Activated CD4-positive, alpha-beta T cell treated with anti-CD3 and anti-CD28 coated beads, Interleukin-2, amount 10 ng/mL, durations not matched to agents 7 days and 5 days (primary cell): ENCODE measurements at places on chromosomes 3 and 15. TPM values are rescaled to one million over a fixed set of nuclear protein-coding genes. Genes with fewer than 3 reads are reported as not detected.

GRCh38 chr3:99972380-99973104 is 141.8 kb downstream of the FILIP1L start:
- DNase-seq: no peak

- no peak for DNase-seq
Observed at GRCh38 chr15:25401501-25401900, 37.3 kb downstream of the UBE3A start.

GRCh38 chr3:197103766-197104165 is 74.1 kb upstream of the MELTF start:
- DNase-seq: no peak

DNA sequence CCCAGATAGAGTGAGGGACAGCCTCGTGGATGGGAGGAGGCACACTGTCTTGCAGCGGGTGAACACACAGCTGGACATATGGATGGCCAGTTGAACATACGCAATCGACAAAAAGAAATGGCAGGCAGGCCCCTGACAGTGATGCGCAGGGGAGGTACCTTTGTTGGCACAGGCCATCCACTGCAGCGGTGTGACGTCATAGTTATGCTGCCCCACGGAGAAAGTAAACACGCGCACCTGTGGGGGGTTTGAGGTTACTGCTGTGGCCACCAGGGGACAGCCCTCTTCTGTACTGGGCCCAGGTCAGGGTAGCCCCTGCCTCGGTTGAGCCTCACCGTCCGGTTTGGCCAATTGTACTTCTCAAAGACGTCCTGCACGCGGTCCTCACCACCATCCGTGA is 19.4 kb upstream of the TMEM115 start:
- DNase-seq: no peak

DNA sequence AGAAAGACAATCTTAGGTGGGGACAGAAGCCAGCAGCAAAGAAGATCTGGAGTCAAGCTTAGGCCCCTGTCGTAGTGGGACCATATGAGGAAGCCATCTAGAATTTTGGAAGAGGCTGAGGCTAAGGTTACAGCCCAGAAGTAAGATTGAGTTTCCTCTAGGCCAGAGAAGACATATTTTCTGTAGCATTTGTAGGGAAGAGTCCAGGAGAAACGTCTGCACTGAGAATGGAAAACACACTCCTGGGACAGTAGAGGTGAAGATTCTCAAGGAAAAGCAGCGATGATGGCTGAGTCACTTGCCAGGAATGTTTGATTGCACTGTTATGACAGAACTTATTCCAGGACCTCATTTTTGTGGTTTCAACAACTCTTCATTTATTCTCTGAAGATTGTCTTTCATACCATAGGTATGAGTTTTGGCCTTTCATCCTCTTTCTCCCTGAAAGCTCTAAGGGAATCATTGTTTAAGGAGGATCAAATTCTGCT is 107.2 kb downstream of the GTPBP8 start:
- DNase-seq: no peak

GPR149 gene
- total RNA-seq: not detected

DNA sequence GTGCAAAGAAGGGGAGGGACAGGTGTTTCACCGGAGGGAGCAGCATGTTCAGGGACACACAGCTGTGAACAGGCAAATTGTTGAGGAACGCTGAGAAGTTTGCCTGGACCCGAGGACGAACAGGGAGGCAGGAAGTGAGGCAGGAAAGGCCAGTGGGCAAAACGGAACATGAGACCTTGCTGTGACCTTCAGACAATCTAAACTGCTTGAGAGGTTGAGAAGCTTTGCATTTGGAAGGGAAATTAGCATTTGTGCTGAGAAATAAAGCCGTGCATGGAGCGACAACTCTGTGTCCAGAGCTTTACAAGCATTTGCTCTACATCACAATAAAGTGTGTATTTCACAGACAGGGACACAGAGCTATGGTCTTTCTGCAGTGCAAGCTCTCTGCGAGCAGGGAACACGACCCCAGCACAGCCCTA is 47.9 kb downstream of the CDC25A start:
- no peak for DNase-seq

GRCh38 chr3:59660376-59660775 is 610.6 kb upstream of the CFAP20DC start:
- DNase-seq: no peak

DNA sequence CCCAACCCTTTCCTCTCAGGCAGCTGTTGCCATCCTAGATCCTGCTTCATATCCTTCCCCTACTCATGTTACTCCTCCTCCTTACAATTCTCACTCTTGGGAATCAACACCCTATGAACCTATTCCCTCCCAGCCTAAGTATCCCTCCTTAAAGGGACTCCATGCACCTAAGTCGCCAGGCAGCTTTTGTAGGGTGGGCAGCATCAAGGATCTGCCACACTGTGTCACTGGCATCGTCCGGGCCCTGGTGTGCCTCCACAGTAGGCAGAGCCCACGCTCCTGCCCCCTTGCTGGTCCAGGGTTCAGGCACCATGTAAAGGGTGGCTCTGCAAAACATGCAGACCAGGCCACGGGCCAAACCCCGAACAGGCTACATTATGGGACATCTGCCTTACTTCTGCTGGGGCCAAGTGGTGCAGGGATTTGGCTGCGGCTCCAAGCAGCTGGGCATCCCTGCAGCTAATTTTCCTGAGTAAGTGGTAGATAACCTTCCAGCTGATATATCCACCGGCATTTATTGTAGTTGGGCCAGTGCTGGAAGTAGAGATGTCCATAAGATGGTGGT is 53.4 kb downstream of the GSK3B start:
- no peak for DNase-seq

DNA sequence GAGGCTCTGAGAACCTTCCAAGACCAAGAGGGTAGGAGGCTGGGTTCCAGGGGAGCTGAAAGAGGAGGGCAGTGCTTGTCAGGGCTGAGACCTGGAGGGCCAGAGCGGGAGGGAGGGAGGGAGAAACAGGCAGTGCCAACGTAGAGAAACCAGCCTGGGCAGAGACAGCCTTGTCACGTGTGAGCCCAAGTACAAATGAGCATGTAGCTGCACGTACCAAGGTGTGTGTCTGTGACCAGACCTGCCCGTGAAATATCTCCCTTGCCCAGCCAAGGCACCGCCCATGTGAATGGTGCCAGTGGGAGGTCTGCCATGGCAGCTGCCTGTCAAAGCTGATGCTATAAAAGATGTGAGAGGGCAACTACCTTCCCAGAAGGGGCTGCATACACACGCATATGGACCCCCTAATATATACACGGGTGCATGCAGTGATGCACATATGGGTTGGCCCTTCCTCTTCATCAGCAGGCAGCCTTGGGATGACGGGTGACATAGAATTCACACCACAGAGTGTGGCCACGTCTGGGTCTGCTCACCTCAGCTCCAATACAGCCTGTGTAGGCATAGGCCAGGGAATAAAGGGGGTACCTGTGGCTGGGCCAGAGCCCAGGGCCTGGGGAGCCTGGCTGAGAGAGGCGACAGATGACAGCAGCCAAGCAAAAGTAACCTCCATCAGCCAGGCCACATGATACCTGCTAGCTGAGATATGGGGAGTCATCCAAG is 7.8 kb upstream of the CTDSPL start:
- DNase-seq: no peak

GRCh38 chr15:39414201-39414600 is 166.7 kb upstream of the THBS1 start:
- no peak for DNase-seq

DNA sequence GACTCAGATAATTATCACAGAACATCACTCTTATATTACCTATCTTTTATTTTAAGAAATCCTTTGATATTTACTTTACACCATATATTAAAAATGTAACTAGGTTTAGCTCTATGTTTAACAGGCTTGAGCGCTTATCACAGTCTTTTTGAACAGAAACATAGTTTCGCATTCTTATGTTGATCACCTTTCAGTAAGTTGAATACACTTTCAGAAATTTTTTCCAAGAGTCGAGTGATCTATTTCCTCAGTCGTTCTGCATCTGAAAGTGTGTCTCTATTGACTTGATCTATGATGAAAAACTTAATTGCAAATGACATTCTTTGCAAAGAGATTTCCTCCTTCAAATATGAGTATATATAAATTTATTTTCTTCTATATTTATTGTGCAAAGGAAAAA is 516.6 kb upstream of the KCNMB2 start:
- DNase-seq: no peak

- no peak for DNase-seq
Observed at GRCh38 chr3:179083977-179084376, 12.4 kb upstream of the ZMAT3 start.
